NCI-H510A (cell line): ENCODE measurements at places on chromosomes 7 and 10.

DNA sequence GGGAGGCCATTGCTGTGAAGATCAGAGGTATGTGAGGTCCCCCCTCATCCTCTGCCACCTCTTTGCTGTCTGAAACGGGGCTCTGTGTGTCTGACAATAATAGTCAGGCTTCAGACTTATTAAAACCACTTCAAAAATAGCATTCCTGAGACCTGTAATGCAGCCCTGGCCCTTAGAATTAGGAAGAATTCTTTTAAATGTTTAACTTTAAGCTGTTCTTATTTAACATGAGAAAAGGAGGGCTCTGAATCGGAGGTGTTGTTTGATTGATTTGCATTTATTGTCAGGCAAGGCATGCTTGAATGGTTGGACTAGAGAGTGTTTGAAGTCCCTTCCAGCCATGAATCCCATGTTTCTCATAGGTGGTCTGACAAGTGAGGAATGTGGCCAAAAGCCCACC, 52.5 kb downstream of the AKR1B1 start:
- DNase-seq, result no peak

DNA sequence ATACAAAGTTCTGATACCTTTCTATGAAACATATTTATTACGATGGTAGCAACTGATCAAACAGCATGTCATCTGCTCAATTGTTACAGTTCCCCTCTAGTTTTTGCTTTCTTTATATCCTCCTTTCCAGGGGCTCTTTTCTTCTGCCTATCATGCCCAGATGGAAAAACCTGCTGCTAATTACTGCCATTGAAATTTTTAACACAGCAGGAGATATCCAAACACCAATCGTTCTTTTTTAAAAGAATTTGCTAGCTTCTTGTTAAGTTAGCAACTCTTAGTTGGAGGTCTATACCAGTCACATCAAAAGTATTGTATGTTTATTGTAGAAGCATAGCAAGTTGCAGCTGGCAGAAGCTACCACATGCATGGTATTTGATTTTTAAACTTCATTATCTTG, 768.5 kb downstream of the NXPH1 start:
- no peak for DNase-seq

- DNase-seq, result no peak
Measured at GRCh38 chr10:14585287-14586193, 189.2 kb downstream of the FAM107B start.

DNA sequence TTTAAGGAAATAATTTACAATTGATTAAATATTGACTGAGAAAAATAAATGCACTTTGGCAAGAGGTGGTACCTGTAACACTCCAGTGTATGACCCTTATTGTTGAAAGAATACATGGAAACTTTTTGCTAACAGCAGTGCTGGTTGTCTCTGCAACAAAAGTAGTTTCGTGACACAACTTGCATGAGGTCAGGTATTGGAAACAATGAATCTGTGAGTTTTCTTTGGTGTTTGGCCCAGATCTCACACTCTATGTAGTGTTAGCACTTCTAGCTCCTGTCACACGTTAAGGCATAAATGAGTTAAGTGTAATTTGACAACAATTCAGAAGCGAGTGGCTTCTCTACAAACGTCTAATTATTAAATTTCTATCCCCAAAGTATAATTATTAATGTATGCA, 137.7 kb upstream of the MDFIC start:
- no peak for DNase-seq

DNA sequence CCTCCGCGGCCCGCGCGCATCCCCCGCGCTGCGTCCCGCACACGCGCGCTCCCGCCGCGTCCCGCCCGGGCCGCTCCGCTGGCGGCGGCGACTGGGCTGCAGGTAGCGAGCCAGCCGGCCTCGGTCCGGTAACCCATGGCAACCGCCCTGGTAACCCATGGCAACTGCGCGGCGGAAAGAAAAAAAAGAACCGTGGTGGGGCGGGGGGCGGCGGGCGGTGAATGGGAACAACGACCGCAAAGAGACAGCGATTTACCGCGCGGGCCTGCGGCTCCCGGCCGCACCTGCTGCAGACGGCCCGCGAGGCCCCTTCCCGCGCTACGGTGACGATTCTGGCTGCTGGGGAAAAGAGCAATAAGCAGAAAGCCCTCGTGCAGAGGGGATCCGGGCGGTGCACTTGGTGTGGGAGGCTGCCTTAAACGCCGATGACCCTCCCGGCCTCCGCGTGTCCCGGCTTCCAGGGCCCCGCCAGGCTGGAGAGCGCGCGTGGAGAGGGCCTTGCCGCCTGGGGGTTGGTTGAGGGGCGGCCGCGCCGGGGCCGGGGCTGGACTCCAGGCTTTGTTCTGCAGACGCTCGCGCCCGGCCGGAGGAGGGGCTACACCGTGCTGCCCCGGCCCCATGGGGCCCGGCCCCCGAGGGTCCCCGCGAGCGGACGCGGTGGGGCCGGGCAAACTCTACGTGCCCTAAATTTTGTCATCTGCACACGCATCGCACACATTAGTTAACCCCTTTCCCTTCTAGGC, 84.7 kb downstream of the SNX10 start:
- peak; percentile 64 for DNase-seq

DNA sequence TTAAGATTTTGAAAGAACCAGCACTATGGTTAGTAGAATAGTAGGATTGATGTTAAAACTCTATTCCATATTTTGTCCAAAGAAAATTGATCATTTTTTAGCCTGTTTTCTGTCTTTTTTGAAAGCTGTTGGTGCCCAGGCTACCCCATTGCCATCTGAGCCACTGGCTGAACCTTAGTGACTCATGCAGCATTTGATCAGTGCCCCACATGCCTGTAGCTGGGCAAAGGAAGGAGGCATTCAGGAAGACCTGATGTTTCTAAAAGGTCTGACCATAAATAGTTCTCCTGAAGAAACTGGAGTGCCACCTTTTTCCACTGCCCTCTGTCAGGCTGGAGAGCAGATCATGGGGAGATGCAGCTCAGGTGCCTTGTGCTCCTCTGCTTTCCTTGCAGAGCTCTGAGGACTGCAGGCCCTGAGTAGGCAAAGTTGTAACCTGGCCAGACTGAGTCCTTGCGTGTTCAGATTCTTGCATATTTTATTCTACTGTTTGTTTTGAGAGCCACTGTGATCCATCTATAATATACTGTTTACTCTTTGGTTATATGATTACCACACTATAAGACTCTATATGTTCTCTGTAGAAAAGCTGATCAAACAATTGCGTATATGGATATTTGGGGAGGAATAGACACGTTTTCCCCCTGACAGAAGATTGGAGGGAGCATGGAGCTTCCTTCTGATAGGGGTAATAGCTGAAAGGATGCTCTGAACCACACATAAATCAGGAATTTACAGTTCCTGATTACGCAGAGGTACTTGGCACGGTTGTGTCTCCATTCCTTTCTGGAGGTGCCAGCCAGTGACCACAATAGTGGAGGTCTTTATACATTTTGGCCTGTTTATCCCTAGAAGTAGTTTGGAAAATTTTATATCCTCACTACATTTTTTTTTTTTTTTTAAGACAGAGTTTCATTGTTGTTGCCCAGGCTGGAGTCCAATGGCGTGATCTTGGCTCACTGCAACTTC, 48.9 kb upstream of the GJD4 start:
- no peak for DNase-seq

GRCh38 chr7:110645060-110645459, 445.9 kb upstream of the LRRN3 start:
- no peak for DNase-seq

DNA sequence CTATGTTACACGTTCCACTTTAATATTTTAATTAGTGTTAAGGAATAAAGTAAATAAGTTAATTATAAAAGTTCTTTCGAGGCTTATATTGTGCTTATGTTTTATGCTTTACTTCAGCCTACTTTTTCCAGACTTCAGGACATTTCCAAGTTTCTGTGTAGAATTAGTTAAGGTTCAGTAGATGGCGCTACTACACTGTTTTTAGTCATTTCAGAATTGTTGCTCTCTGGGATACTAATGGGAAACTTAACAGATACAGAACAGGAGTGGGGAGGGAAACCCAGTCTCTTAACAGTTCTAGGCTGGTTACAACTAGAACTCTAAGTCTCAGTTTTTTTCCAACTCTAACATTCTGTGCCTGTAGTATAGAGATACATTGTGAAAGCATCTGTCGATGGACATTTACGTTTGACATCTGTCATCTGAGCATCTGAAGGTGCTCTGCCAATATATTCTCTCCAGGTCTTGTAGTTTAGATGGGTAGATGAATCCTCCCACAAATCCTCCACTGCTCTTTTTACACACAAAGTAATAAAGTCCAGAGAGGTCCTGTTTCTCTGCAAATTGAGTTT, 56.8 kb upstream of the FAM171A1 start:
- DNase-seq, result no peak

GRCh38 chr7:12712236-12712635, 24.8 kb downstream of the ARL4A start:
- no peak for DNase-seq

DNA sequence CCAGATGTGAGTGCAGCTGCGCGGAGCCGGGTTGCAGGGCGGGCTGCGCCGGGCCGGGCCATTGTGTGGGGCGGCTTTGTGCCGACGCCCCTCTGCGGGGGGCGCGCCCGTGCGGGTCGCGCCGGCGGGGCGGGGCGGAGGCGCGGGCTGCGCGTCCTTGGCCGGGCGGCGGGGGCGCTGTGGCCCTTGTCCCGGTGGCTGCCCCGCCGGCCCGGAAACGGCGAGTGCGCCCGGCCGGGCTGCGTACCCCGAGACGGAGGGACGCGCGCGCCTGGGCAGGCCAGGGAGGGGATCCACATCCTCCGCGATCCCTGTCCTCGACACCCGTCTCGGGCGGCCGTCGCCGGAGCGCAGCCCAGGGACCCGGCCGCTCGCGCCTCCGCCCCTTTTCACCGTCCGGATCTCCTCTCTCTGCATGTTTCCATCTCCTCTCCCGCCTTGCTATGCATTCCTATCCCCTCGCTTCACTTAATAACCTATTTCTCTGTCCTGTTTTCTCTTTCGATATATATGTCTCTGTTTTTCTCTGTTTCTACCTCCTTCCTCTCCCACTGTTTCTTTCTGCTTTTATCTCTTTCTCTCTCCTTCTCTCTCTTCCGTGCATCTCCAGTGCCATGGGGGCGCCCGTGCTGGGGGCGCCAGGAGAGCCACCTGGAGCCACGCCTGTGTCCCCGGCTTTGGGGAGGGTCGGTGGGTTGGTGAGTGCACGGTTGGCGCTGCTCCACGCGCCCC, 765 bp downstream of the PFKFB3 start:
- no peak for DNase-seq

- no peak for DNase-seq
Measured at GRCh38 chr7:158811461-158811860, 17.8 kb downstream of the ESYT2 start.

DNA sequence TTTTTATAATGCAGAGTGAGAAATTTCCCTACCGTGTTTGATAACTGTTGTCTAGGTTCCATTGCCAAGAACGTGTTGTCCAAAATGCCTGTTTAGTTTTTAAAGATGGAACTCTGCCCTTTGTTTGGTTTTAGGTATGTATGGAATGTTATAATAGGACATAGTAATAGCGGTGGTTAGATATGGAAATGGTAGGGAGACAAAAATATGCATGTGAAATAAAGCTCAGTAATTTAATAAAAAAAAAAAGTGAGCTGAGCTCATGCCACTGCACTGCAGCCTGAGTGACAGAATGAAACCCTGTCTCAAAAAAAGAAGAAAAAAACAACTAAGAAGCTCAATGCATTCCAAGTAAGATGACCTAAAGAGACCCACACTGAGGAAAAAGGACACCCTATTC, 72.9 kb downstream of the ZNF783 start:
- no peak for DNase-seq

GRCh38 chr10:27746397-27747095, 927 bp upstream of the MKX start:
- no peak for DNase-seq

DNA sequence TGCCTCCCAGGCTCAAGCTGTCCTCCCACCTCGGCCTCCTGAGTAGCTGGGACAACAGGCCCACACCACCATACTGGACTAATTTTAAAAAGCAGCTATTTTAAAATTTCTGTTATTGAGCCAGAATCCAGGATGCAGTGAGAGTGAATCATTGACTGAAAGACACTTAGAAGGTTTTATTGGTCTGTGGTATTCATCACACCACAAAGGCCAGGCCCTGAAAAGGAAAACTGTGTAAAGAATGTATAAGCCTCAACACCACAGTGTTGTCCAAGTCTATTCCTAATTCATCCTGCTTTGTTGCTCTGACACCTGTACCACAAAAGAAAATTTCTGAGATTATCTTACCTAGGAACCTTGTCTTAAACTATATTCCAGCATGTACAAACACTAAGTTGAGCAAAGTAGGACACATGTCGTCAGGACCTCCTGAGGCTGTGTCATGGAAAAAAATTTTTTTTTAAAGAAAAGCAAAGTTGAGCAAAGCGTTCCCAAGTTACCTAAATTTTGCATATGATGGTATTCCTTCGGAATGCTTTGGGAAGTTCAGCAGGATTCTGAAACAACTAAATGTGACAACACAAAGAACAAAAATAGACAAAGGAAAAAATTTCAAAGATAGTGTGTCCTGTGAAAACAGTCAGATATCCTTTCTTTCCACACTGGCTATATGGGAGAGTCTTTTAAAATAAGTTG, 129.6 kb upstream of the MKLN1 start:
- no peak for DNase-seq

DNA sequence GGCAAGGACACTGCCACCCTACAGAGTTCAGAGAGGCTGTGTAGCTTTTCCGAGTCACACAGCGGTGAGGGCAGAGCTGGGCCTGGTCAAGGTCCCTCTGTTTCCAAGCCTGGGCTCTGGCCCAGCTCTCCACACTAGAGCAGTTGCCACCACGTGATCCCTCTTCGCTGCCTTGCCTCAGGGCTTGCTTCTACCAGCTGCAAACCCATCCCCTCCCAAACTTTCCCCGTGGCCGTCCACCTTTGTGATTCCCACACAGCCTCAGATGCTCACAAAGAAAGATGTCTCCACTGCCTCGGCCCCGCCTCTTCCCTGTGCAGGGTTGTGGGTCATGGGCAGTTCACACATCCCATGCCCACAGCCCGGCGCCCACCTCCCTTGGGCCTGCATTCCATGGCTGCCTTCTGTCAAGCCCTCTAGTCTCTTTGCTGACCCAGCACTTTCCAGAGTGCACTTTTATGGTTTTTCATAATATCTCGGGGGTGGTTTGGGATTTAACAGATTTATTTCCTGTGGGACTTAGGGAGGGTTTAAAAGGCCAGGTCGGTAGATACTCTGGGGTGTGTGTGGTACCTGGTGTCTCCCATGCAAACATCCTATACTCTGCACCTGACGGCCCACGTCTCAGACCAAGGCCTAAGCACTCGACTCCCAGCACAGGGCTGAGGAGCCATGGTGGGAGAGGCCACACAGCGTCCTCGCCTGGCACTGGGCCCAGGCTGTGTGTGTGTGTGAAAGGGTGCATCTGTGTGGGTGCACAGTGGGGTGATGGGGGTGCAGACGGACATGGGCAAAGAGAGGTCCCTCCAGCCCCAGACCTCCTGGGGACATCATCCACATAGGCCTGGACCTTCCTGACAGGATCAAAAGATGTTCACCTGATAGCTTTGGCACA, 59.6 kb downstream of the PKD1L1 start:
- no peak for DNase-seq
